ENCODE measurements at places on chromosomes 6 and 20.

- no peak for DNase-seq
Measured at GRCh38 chr6:106159531-106159940, 73.4 kb downstream of the PRDM1 start.

GRCh38 chr20:58017231-58017969 is 211.1 kb downstream of the ANKRD60 start:
- DNase-seq, result no peak

DNA sequence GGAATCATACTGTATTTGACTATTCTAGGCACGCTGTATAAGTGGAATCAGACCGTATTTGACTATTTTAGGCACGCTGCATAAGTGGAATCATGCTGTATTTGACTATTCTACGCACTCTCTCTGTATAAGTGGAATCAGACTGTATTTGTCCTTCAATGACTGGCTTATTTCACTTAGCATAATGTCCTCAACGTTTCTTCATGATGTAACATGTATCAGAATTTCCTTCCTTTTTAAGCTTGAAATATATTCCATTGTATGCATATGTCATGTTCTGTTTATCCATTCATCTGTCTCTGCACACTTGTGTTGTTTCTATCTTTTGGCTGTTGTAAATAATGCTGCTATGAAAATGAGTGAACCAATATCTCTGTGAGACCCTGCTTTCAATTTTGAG is 5.7 kb downstream of the CCDC170 start:
- no peak for DNase-seq

DNA sequence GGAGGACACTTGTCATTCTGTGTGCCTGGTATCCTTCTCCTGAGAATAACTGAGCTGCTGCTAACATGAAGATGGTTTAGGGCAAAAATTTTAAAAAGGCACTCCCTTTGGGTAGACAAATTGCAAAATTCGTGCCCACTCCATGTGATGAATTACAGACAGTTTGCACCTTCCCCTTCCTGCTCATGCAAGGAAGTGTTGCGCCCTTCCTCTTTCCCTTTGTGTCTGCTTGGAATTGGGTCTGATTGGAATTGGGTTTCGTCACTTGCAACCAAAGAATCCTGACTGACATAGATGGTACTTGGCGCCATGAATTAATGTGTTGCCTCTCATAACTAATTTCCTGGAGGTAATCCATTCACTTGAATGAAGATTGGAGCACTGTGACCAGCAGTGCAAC is 62.3 kb upstream of the SHLD1 start:
- DNase-seq, result no peak

DNA sequence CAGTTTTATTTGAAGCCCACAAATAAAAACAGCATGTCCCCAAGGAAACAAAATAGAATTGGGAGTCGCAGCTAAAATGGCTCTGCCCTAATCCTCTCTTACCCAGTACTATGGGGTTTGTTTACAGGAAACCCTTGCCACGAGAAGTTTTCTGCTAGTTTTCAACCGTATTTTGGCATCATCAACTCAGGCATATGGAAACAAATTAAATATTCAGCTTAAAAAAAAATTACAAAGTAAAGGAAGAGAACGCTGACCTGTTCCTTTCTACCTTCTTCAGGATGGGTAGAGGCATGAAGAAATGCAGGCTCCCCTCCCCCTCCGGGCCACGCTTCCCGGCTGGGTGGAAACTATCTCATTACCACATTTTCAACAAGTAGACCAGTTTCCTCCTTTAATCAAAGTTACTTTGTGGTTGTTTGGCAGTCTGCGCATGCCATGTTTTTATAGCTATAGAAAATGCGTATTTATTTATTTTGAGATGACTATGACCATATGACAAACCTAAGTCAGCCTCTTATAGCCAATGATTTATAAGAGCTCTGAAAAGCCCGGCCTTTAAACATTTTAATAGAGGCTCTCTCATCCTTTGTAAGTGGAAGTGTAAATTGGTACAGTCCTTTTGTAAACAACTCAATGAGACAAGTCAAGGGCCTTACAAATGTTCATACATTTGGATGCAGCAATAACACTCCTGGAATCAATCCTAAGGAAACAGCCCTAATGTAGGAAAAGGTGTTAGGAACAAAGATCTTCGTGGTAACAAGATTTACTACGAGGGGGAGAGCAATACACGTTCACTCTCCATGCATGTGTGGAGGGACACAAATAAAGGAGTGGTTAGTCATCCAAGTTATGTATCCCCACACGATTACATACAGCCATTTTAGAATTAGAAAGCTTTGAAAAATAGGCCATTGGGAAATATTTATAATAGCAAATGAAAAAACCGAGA is 16.1 kb upstream of the ZNF217 start:
- DNase-seq, result peak; percentile 48

DNA sequence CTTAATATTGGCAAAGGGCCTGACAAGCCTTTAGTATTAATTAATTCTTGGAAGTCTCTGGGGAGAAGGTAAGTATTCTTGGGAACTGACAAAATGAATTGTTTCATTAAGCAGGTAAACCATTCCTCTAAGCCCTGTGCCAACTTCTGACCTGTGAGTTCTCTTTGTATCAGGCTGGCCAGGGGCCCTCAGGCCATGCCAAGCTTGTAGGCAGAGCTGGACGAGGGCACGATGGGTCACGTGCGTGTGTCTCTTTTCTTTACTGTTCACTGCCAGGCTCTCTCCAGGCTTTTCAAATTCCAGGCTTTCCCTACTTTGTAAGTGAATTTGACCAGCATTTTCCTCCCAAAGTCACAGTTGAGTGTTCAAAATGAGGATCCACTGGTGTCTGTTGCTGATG is 112.4 kb downstream of the NRN1 start:
- no peak for DNase-seq

- no peak for DNase-seq
Measured at GRCh38 chr6:14775528-14775927, 470.3 kb upstream of the JARID2 start.

DNA sequence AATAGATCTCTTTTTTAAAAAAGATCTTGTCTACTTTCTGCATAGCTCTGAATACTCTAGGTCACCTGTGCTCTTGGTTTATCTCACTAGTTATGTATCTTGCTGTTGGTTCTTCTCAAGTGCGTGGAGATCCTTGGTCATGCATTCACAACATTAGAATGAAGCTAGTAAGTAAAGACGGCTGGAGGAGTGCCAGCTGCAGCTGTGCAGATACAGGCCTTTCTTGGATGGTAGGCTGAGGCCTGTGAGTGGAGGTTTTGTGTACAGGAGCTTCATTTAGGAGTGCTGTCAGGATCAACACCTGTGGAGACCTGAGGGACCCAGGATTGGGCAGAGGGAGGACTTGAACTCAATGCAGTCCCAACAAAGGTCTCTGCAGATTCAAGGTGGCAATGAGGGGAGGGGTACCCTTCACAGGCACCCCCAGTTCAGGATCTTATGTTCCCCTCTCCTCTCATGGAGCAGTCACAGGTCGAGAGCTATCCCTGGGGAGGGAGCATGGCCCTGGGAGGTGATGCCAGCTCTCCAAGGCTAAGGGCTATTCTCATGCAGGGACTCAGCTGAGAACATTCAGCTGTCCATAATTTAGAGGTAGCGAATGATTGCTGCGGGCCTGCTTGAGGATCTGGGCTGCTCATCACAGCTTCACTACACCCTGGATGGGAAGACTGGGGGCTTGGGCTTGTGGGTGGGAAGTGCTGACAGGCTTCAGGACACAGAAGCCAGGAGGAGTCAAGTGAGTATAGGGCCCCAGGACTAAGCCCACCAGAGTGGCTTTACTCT is 98.9 kb upstream of the ENPP5 start:
- no peak for DNase-seq

DNA sequence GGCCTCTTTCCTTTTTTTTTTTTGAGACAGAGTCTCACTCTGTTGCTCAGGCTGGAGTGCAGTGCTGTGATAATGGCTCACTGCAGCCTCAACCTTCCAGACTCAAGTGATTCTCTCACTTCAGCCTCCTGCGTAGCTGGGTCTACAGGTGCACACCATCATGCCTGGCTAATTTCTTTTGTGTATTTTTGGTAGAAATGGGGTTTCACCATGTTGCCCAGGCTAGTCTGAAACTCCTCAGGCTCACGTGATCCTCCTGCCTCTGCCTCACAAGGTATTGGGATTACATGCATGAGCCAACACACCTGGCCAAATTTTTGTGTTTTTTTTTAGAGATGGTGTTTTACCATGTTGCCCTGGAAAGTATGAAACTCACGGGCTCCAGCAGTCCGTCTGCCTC is 29.3 kb downstream of the SRC start:
- no peak for DNase-seq

DNA sequence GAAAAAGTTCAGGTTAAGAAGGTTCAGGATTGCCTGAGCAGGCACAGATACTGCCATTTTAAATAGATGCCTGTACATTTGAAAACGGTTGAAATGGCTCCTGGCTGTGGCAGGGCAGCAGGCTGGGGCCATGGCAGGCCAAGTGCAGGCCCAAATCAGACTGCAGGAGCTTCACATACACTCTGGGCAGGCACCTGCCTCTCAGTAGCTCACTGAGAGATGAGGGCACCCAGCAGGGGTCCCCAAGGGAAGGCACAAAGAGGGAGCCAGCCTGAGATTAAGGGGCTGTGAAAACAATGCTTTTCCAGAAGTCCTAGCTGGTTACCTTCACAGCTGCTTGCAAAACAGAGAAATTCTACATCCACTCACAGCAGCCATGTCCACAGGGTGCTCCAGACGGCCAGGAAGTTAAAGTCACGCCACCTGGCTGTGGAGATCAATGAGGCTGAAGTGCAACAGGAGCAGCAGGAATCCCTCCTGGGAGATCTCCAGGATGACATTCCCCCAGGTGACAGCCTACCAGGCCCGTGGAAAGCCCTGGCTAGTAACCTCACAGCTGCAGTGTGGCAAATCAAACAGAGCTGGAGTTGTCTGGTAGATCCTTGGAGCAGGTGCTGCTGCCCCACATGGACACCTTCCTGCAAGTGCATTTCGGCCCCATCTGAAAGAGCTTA is 6.2 kb upstream of the RAET1E start:
- DNase-seq, result no peak

DNA sequence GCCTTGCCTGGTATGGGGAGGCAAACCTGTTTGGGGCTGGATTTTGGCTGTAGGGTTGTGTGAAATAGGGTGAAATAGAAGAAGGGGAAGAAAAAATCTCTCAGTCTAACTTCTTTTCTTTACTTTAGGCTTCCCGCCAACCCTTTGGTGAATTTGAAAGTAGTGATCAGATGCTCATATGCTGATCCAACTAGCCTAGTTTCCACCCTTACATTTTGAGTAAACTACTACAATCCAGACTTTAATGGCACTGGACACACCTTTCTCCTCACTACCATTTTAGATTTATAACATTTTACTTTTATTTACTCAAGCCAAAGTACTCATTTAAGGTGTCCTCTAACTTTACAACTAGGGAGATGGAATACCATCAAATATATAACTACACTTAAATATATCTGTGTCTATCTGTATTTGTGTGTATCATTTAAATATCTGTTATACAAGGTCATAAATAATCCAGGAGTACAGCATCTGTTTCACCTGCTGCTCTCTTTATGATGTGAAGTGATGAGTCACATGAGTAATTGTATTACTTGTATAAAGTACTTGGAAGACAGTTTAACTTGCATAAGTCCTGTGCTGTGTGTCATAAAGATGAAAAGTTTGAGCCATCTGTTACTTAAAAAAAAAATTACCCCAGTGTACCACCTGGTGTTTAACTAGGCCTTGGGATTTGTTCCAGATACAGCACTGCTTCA is 172.1 kb downstream of the CDKAL1 start:
- no peak for DNase-seq

- DNase-seq, result no peak
Measured at GRCh38 chr6:13952101-13952500, 27.3 kb downstream of the RNF182 start.

GRCh38 chr20:12053353-12053752 is 135.7 kb downstream of the BTBD3 start:
- no peak for DNase-seq
